Upper lobe of left lung (tissue), 6 donors: ENCODE measurements at places on chromosomes 2 and 18. TPM values are rescaled to one million over a fixed set of nuclear protein-coding genes. Genes with fewer than 3 reads are reported as not detected.

DNA sequence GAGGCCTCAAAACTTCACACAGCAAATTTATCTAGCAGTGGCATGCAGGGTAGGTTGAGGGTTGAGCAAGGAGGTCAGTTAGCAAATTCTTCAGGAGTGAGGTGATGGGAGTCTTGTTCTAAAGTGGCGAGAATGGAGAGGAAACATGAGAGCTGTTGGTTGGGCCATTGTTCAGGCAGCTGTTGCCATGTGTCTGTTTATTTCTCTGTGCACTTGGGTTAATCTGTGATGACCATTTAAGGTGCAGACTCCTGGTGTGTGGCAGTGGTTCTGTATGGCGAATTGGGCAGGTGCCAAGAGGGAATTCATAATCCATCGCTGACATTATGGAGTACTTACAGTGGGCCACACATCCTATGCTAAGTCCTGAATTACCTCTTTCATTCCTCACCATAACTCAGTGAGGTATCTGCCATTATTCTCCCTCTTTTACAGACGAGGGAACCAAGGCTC is 30.4 kb downstream of the TMEM178A start:
- H3K27me3 ChIP-seq = no peaks in the 10 kb centered on the region
- no peak overlapping the region for H3K27ac ChIP-seq
- peaks cover 23% of the 10 kb centered on the region for H3K4me1 ChIP-seq
- no peak for DNase-seq
- no peak overlapping the region for H3K4me3 ChIP-seq

GRCh38 chr2:97742381-97742847 is 29.0 kb downstream of the ZAP70 start:
- H3K27me3 ChIP-seq = no peaks in the 10 kb centered on the region
- DNase-seq = no peak
- H3K36me3 ChIP-seq = no peaks in the 10 kb centered on the region
- no peaks in the 10 kb centered on the region for H3K4me1 ChIP-seq

Gene FBXO36
- total RNA-seq = 2.4 TPM

DNA sequence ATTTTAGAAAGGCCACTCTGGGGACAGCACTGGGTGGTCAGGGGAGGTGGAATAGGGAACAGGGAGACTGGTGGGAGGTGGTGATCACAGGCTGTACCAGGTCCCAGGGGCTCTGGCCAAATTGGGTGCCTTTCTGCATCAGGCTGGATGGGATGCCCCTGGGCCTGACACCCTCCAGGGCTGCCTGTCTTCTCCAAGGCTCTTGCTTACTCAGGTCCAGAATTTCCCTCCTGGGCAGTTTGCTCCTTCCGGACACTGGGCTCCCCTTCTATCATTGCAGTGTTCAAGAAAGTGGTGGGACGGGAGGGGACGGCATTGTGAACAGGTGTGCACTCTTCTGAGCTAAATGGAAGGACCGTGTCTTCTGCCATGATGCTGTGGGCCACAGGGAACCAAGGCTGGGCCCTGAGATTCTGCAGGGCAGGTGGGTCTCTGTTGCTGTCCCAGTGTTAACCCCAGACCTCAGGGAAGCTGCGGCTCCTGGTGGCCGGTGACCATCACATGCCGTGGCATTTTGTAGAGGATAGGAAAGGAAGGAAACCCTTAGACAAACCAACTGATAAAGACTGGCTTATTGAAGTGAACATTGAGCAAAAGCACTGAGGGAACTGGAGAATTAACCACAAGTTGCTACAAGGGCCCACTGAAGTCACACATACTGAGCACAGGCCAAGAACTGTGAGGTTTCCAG is 93.7 kb upstream of the HS6ST1 start:
- no peaks in the 10 kb centered on the region for H3K27me3 ChIP-seq
- H3K27ac ChIP-seq = no peak overlapping the region
- no peaks in the 10 kb centered on the region for H3K4me1 ChIP-seq
- H3K36me3 ChIP-seq = no peaks in the 10 kb centered on the region
- no peak overlapping the region for H3K4me3 ChIP-seq

GRCh38 chr2:215680605-215681598 is 245.0 kb upstream of the FN1 start:
- H3K36me3 ChIP-seq = no peaks in the 10 kb centered on the region
- H3K27me3 ChIP-seq = no peaks in the 10 kb centered on the region
- H3K4me1 ChIP-seq = peaks cover 16% of the 10 kb centered on the region
- peak; percentile 33 for DNase-seq

GRCh38 chr18:457521-458412 is 42.7 kb downstream of the COLEC12 start:
- H3K4me3 ChIP-seq = no peak overlapping the region

Gene OTX1
- total RNA-seq = 1.7 TPM
